ENCODE measurements at places on chromosomes 3 and 15.
A peak's percentile ranks its signal among the peaks of the same experiment; 100 is the strongest.

GRCh38 chr3:143258692-143259091 is 139.1 kb downstream of the CHST2 start:
- no peak for DNase-seq

GRCh38 chr3:8607234-8608040 is 37.2 kb downstream of the SSUH2 start:
- DNase-seq, result no peak

DNA sequence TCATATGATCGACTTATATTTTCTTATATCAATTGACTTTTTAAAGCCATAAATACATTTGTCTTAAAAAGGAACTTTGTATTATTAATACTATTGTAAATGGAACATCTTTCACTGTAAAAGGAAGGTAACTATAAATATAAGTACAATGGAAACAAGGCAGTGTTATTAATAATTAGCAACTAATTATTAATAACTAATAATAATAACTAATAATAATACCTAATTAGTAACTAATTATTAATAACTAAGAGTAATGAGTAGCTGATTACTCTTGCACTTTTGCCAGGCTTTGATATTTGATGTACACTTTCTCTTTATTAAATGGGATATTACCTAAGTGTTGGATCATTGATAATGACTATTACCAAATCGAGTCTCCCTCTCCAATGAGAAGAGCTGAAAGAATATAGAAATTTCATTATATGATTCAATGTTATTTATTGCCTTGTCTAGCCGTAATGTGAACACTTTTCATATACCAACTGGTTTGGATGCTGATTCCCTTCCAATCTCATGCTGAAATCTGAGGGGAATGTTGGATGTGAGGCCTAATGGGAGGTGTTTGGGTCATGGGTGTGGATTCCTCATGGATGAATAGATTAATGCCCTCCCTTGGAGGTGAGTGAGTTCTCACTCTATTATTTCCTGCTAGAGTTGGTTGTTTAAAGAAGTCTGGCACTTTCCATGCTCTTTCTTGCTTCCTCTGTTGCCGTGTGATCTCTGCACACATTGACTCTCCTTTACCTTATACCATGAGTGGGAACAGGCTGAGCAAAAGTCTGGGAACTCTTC is 202.1 kb upstream of the ZBTB20 start:
- DNase-seq, result no peak

DNA sequence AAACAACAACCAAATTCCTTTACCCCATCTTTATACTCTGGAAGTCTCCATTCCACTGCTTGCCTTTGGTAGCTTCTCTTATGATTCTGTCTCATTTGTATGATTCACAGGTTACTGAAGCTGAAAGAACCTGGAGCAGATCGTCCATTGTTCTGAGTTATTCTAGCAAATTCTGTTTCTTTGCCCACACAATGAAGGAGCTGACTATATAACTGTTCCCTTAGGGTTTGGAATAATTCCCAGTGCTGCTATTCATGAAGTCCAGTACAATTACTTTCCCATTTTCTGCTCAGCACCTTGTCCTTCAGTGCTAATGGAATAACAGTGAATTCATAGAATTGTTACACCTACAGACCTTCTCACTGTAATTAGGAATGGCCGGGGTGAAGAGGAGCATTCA is 167.8 kb downstream of the CHST2 start:
- DNase-seq, result no peak

GRCh38 chr15:34628577-34629152 is 45.2 kb upstream of the GOLGA8B start:
- DNase-seq, result no peak

DNA sequence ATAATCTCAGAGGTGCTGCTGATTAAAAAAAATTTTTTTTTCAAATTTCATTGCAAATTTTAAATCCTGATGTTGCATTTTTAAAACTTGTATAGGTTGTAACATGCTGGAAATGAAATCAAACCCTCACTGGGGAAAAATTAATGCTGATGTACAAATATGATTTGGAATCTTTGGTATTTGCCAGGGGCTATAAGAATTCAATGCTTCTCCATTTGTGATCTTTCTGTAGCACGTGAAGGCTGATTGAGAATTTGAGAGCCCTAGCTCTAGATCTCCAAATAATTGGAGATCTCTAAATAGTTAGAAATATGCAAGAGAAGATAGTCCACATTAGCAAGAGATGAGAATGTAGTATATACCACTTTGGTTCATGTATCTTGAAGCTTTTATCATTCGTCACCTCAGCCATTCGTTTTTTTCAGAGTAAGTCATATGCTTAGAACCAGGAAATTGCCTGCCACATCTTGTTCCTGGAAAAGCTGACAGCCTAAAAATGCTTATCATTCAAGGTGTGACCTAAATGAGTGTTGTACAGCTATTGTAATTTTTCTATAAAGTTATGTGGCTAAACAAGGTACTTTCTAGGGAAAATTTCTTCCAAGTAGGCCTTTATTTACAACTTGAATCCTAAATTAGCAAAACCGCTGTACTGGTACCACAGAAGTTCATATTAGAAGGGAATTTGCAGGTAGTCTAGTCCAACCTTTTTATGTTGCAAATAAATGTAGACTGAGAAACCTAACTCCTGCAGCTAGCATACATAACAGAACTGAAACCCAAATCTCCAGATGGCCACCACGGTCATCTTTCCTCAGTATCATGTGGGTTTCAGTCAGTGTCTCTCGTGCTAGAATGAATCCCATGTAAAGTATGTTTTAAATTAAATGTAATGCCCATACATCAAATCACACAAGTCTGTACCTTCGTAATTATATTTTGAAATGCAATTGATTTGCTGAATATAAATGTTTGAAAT is 48.5 kb downstream of the FNDC3B start:
- DNase-seq, result peak; percentile 67

GRCh38 chr15:38809621-38810020 is 245.0 kb upstream of the RASGRP1 start:
- no peak for DNase-seq

GRCh38 chr3:132382267-132382666 is 35.0 kb upstream of the DNAJC13 start:
- DNase-seq, result no peak

- no peak for DNase-seq
Measured at GRCh38 chr3:116030131-116030850, 407.0 kb downstream of the GAP43 start.

Data from suppressor macrophage treated with lipopolysaccharide for 4 hours (primary cell).